GM23338 (cell line): ENCODE measurements at places on chromosomes 1 and 21. TPM values are rescaled to one million over a fixed set of nuclear protein-coding genes. Genes with fewer than 3 reads are reported as not detected.

DNA sequence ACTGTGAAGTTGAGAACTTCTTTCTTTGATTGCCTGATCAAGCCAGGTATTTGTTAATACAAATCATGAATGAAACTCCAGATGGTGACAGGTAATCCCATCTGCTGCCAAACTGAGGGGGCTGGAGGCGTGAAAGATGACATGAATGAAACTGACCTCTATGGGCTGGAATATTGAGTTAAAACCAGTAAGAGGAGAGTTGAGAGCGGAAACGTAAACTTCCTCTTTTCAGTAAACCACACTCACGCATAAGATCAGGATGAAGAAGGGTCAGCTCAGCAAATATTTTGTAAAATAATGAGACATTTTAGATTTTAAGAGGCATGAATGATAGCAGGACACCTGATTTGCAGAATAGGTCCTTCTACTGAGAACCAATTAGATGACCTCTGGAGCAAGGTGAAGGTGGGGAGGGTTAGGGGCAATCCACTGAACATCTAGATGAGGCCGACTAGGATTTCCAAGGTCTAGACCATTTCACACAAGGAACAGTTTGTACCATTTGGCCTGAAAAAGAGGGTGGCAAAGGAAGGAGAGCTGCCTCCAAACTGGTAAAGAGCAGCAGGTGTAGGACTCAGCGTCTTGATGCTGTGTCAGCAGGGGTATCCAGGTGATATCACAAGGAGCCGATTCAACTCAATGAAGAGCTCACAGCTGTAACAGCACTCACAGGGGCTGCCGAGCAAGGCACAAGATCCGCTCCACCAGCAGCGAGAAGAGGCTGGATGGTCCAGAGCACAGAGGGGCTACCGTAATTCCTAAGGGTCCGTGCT, 132.6 kb downstream of the NTPCR start:
- H3K36me3 ChIP-seq = peaks cover 15% of the 10 kb centered on the region
- DNase-seq = no peak
- H3K4me3 ChIP-seq = no peak overlapping the region
- H3K4me1 ChIP-seq = no peaks in the 10 kb centered on the region

The LENEP gene
- 1.5 and 1.6 TPM in 2 replicates for total RNA-seq

The HSD11B1 gene
- not detected in 2 replicates for total RNA-seq

GRCh38 chr1:71417421-71417820, 336.6 kb upstream of the ZRANB2 start:
- H3K4me1 ChIP-seq = peaks cover 10% of the 10 kb centered on the region; the same call in 1 of the 2 replicates
- no peak overlapping the region for H3K4me3 ChIP-seq
- no peaks in the 10 kb centered on the region for H3K36me3 ChIP-seq
- H3K27me3 ChIP-seq = no peaks in the 10 kb centered on the region
- no peak for DNase-seq
- H3K27ac ChIP-seq = no peak overlapping the region

The AMPD1 gene
- not detected in 2 replicates for total RNA-seq

DNA sequence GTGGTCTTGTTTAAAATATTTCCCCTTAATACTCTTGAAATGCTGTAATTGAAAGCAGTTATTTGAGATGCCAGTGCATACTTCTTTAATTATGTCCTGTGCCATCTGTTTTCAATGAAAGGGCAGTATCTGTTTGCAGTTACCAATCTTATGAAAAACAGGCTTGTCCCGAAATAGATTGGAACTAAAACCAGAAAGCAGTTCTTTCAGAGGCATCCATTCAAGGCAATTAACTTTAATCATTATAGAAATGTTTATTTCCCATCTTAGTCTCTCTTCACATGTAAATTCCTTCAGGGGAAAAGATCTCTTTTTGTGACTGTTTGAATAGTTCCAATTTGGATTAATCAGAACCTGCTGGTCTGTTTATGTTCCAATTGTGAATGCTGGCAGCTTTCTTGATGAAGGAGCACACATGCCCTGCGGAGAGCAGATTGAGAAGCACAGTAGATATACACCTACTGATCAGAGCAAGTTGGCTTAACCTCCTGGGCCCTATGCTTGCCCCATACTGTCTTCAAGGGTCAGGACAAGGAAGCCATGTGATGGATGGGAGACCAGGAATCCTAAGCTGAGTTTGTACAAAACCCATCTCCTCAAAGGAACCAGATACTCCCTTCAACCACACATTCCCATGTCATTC, 41.6 kb upstream of the MROH9 start:
- no peaks in the 10 kb centered on the region for H3K4me1 ChIP-seq
- no peaks in the 10 kb centered on the region for H3K36me3 ChIP-seq
- no peak overlapping the region for H3K4me3 ChIP-seq
- H3K27ac ChIP-seq = no peak overlapping the region
- DNase-seq = no peak
- no peaks in the 10 kb centered on the region for H3K27me3 ChIP-seq
